HAP-1 (cell line): ENCODE measurements at places on chromosomes 2 and 18.
A peak's percentile ranks its signal among the peaks of the same experiment; 100 is the strongest.

GRCh38 chr2:42245396-42245795, 76.2 kb downstream of the EML4 start:
- DNase-seq = no peak

GRCh38 chr2:235085476-235085875, 133.7 kb downstream of the SH3BP4 start:
- DNase-seq = no peak

GRCh38 chr2:132656266-132656975, 13.6 kb downstream of the LYPD1 start:
- no peak for DNase-seq

- no peak for DNase-seq
Measured at GRCh38 chr2:106847366-106847765, 38.6 kb downstream of the ST6GAL2 start.

GRCh38 chr2:144256996-144257707, 262.8 kb downstream of the ZEB2 start:
- DNase-seq = no peak

DNA sequence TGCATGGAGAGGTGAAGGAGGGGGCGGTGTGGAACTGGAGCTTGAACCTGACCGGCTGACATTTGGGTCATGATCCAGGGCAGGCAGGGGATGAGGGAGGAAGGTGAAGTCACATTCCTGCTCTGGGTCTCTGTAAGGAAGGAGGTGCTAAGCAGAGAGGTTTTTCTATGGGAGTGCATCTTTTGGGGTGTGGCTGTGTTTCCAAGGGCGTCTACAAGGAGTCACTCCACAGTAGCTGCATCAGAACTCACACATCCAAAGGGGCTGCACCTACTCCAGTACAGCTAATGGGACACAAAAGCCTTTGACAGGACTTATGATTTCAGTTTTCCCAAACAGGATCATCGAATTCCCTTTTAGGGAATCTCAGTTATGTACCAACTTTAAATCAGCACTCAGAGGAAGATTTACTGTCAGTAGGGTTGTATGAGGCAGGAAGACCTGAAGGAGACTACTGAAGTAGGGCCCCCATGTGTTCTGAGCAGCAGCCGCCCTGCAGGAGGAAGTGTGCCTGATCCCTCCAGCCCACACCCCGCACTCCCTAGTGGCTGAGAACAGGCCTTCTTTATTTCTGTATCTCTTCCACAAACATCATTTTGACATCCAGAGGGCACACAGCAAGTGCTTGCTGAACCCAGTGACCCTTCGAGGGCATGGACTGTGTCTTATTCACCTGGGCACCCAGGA, 137.2 kb downstream of the CELF4 start:
- no peak for DNase-seq

GRCh38 chr2:106085181-106085940, 108.7 kb downstream of the UXS1 start:
- DNase-seq = no peak

DNA sequence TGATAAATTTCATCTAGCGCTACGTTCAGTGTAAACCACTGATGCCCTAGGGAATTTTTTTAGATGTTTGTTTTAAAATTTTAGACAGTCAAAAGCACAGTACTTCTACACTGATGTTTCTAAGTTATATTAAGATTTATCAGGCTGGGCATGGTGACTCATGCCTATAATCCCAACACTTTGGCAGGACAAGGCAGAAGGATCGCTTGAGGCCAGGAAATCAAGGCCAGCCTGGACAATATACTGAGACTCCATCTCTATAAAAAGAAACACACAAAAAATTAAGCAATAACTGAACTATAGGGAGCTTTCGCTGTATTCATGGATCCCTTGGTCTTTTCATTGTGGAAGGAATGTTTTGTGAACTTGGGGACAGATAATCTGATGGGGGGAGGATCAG, 50.6 kb upstream of the MAPRE2 start:
- DNase-seq = no peak

GRCh38 chr2:31254237-31255203, 20.6 kb downstream of the EHD3 start:
- DNase-seq = no peak

DNA sequence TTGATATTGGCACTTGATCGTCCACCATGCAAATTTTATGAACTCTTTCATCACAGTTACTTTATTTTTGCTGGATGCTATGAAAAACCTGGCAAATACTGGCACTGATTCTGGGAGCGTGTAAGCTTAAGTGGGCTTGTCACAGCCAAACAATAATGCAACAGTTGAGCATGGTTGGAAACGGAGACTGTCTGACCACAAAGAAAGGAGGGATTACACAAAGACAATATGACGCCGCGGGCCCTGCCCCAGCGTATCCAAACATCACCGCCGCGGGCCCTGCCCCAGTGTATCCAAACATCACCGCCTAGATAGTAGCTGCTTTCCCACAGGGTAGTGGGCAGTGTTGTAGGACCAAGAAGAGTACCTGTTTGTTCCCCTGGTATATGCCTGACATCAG, 135.9 kb downstream of the PRPF40A start:
- peak; percentile 16 for DNase-seq

- DNase-seq = no peak
Measured at GRCh38 chr2:212107989-212108388, 430.6 kb downstream of the ERBB4 start.

DNA sequence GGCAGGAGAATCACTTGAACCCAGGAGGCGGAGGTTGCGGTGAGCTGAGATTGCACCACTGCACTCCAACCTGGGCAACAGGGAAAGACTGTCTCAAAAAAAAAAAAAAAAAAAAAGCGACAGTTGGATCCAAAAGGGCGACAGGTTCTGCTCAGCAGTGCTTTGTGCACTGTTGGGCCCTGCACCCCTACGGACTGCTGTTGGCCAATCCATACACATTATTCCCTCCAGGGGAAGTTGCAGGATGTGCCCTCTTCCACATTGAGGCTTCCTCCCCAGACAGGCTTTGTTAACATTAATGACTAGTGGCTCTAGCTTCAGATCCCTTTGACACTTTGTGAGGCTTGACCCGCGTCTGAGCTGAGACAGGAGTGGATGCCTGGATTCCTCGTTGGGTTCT, 9.4 kb downstream of the NT5DC4 start:
- DNase-seq = no peak

GRCh38 chr2:202545523-202545922, 89.2 kb upstream of the FAM117B start:
- no peak for DNase-seq

DNA sequence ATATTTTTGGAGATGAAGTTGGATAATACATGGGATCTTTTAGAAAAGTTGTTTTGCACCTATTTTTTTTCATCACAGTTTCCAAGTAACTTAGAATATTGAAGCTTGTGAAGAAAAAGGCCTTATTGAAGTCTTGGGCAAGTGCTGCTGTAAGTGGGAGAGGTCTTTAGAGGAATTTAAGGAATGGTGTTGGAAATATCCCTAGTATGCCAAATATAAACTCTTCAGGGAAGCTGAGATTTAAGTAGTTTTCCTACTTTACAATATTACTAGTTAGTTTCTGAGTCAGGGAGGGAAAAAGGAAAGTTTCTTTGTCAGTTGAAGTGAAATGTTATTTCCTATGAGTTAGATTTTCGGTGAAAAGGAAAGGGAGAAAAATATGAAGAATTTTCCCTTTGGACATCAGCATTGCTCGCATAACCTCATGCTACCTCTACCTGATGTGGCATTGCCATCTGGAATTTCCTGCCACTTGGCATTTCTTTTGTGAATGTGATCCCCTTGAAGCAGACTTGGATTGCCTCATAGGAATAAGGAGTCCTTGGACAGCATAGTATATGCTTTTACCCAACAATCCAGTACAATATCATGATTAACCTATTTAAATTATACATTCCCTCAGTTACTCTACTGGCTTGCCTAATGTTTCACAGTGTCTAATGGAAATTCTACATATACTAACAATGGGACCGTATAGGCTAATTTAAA, 12.1 kb downstream of the PLEKHH2 start:
- DNase-seq = no peak

DNA sequence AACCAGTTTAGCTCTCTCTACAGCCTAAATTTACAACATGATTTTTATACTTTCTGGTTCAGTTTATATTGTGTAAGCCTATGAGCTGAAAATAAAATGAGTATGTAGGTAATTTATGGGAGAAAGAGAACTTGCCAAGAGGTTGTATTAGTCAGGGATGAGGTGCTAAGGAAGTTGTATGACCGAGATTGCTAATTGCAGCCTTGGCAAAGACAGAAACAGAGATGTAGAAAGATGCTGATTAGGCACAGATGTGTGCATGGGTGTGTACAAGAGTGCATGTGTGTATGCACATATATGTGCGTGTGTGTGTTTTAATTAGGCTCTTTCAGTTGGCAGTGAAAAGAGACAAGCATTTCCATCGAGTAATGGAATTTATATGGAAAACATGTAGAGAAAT, 213.9 kb downstream of the FBXO15 start:
- DNase-seq = no peak

DNA sequence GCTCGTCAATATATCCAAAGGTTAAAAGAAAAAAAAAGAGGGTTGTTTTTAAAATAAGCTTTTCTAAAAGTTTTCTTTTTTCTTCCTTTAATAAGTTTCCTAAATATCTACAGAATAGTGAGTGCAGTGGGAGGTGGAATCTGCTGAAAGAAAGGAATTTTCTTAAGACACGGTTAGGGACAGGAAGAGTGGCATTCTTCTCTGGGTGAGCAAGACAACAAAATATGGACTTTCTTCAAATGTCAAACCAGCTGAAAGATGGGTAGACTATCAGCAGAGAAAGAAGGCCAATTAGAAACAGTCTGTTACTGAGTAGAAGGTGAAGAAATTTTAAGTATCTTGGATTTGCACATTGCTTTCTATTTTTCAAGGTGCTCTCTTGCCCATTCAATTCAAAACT, 222.7 kb upstream of the PIK3C3 start:
- no peak for DNase-seq

- peak; percentile 51 for DNase-seq
Measured at GRCh38 chr2:190627448-190628412, 21.2 kb upstream of the NAB1 start.

DNA sequence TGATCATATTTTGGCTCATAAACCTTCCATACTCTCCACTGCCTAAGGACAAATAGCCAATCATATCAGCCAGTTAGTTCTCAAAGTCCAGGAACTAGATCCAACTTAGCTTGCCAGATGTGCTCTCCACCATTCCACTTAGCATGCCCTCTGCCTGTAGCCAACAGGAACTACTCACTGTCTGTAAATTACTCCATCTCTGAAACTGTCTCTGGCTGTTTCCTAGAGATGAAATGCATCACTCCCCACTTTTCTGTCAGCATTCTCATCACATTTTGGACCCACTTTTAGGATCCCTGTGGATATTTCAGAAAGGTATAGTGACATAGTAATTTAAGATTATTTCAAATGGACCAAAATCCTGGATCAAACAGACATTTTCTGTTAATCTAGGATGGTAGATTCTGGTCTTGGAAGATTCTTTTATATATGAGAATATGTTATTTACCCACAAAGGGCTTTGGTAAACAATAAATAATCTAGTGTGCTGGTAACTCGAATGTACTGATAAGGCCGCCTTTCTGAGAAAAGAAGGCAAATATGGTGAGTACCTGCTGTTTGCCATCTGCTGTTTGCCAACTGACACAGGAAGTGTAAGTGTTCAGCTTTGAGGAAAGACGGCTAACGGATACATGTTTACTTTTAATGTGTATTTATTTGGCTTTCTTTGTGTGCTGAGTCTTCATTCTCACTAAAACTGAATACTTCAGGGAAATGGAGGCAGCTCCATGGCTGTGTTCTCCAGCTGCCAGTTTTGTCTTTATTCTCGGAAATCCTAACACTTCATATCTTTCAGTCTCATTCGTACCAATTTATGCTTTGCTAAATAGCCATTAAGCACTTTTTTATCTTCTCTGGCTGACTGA, 79.5 kb downstream of the EVA1A start:
- no peak for DNase-seq

- no peak for DNase-seq
Measured at GRCh38 chr2:43812947-43813346, 25.7 kb downstream of the ABCG5 start.

- DNase-seq = no peak
Measured at GRCh38 chr18:76791106-76791505, 31.3 kb upstream of the ZNF236 start.

GRCh38 chr18:2976218-2977132, 36.5 kb downstream of the LPIN2 start:
- DNase-seq = no peak

DNA sequence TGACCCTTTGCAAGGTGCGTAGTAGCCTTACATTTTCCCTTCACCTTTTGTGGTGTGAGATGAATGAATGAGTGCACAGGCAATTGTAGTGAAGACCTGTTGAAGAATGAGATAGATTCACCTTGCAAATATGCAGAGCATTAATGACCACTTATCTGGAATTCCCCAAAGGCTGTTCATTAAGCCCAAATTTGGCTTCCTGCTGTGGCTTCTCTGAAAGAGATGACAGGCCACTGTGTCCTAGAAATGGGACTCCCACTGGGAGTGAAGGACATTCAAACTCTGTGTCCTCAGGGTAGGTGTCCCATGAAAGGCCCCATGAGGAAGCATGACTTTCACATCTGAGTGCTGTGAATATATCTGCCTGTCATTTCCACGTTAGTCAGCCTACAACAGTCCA, 1821.8 kb upstream of the PIK3C3 start:
- DNase-seq = no peak

DNA sequence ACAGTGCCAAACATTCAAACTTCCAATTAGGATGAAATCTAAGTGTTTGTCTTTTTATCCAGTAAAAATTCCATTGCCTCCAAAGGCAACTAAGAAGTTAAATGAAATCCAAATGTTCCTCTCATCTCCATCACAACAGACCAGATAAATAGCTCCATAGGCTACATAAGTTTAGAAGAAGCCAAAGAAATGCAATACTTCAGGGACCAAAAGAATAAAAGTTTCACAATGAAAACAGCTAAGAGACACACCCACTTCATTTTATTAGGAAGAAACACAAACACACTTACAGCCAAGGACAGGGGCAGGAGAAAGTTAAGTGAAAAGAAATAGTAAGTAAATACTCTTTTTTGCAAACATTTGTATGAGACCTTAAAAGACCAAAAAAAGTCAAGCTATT, 88.5 kb upstream of the CCDC150 start:
- no peak for DNase-seq

DNA sequence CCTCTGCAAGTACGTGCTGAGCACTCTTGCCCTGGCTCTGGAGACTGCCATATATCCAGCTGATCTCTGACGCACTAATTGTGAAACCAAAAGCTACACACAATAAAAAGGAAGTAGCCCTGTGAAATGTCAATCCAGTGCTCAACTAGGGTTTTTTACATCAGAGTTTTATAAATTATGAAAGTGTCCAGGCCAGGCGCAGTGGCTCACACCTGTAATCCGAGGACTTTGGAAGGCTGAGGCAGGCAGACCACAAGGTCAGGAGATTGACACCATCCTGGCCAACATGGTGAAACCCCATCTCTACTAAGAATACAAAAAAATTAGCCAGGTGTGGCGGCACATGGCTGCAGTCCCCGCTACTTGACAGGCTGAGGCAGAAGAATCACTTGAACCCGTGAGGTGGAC, 24.5 kb upstream of the PEX13 start:
- DNase-seq = no peak
